Activated CD4-positive, alpha-beta T cell treated with anti-CD3 and anti-CD28 coated beads, Interleukin-2, amount 10 ng/mL, durations not matched to agents 7 days and 5 days (primary cell): ENCODE measurements at places on chromosomes 7 and 10.

DNA sequence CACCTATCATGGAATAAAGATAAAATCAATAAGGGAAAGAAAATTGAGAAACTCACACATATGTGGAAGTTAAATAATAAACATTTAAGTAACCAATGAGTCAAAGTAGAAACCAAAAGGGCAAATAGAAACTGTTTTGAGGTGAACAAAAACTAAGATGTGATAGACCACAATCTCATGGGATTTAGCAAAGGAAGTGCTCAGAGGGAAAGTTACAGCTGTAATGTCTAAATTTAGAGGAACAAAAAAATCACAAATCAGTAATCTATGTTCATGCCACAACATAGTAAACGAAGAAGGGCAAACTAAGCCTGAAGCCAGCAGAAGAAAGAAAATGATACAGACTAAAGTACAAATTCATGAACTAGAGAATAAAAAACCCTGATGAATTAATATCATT lies 16.3 kb downstream of the CYP3A4 start:
- H3K36me3 ChIP-seq = no peaks in the 10 kb centered on the region
- H3K4me3 ChIP-seq = no peak overlapping the region
- peaks cover 25% of the 10 kb centered on the region for H3K27me3 ChIP-seq
- no peak overlapping the region for H3K27ac ChIP-seq
- no peak for DNase-seq

- no peaks in the 10 kb centered on the region for H3K27me3 ChIP-seq
- peaks cover 57% of the 10 kb centered on the region for H3K4me1 ChIP-seq
- no peak for DNase-seq
- peaks cover 2% of the 10 kb centered on the region for H3K36me3 ChIP-seq
- H3K4me3 ChIP-seq = no peak overlapping the region
Measured at GRCh38 chr10:71842856-71843686, 8.0 kb downstream of the PSAP start.

DNA sequence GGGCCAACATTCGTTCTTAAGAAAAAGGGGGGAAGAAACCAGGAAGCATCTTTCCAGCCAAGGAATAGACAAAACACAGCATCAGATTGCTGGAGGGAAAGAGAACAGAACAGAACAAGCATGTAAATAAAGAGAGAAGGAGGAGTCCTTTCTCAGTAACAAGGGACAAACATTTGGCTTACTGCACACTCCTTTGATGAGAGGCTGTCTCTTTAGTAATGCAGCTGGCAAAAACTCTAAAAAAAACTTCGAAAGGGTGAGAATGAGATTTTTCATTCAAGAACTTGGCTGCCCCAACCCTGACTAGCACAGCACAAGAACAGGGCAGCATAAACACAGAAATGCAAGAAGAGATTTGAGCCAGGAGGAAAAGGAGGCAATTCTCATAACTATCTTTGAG lies 38.9 kb upstream of the IL6 start:
- DNase-seq = no peak
- H3K27me3 ChIP-seq = peaks cover 53% of the 10 kb centered on the region
- no peak overlapping the region for H3K4me3 ChIP-seq
- no peak overlapping the region for H3K27ac ChIP-seq
- peaks cover 12% of the 10 kb centered on the region for H3K36me3 ChIP-seq

DNA sequence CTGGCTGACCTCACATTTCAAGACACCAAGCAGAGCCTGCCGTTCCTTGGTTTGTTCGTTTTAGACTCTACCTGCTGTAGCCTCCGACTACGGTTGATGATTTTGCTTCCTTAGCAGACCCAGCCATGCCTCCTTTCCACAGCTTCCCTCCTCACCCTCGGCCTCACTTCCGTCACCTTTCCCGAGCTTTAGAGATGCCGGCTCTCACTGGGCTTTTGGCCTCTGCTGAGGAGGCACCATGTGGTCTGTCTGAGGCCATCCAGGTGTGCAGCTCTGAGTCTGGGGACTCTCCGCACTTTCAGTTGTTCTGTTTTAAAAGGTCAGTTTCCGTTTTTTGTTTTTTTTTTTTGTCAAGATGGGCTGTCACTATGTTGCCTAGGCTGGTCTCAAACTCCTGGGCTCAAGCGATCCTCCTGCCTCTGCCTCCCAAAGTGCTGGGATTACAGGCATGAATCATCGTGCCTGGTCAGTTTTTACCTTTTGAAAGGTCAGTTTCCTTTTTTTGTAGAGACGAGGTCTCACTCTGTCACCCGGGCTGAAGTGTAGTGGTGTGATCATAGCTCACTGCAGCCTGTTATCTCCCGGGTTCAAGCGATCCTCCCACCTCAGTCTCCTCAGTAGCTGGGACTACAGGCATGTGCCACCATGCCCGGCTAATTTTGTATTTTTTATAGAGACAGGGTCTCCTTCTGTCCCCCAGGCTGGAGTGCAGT lies 11.7 kb downstream of the ORAI2 start:
- H3K4me1 ChIP-seq = peaks cover 8% of the 10 kb centered on the region
- no peak overlapping the region for H3K4me3 ChIP-seq
- DNase-seq = no peak
- H3K27me3 ChIP-seq = no peaks in the 10 kb centered on the region
- H3K27ac ChIP-seq = peak overlapping the region; percentile 69

GRCh38 chr10:119367841-119368549 lies 160.6 kb downstream of the GRK5 start:
- H3K4me3 ChIP-seq = no peak overlapping the region
- no peaks in the 10 kb centered on the region for H3K36me3 ChIP-seq
- H3K27me3 ChIP-seq = no peaks in the 10 kb centered on the region

GRCh38 chr7:43631559-43631958 lies 48.7 kb downstream of the STK17A start:
- H3K36me3 ChIP-seq = peaks cover 87% of the 10 kb centered on the region
- peak overlapping the region; percentile 79 for H3K27ac ChIP-seq
- no peak overlapping the region for H3K4me3 ChIP-seq
- no peak for DNase-seq
- peaks cover 84% of the 10 kb centered on the region for H3K4me1 ChIP-seq
- H3K27me3 ChIP-seq = no peaks in the 10 kb centered on the region

DNA sequence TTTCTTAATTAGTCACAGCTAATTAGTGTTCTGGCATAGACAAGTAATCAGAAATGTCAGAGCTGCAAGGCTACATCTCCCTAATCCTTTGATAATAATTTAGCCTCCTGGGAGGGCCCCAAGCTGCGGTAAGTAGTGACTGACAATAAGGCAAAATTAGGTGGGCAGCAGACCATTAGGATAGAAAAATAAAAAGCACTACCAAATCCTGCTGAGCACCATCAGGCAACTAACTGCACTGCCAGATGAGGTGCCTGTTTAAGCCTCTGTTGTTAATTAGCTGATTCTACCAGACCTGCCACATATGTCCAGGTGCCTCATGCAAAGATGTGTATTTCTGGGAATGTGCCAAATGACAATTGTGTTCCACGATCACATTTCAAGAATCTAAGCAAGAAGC lies 32.5 kb upstream of the FEZF1 start:
- no peaks in the 10 kb centered on the region for H3K4me1 ChIP-seq
- H3K27me3 ChIP-seq = no peaks in the 10 kb centered on the region
- DNase-seq = no peak
- H3K4me3 ChIP-seq = no peak overlapping the region
- H3K27ac ChIP-seq = no peak overlapping the region

DNA sequence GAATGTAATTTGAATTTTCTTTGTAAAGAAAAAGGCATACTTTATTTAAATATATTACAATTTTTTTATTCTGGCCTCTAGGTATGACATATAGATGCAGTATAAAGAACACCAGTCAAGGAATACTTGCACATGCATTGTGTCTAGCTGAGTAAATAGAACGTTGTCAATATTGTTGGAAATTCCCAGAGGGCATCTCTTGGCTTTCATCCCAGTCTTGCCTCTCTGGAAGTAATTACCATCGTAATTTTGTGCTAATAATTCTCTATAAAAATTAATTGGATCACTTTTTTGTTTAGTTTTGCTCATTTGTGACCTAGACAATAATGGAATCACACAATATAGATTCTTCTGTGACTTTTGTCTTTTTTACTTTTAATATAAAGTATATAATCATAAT lies 1052.3 kb upstream of the CELF2 start:
- no peak overlapping the region for H3K4me3 ChIP-seq
- no peaks in the 10 kb centered on the region for H3K4me1 ChIP-seq
- no peak overlapping the region for H3K27ac ChIP-seq
- no peaks in the 10 kb centered on the region for H3K27me3 ChIP-seq
- no peak for DNase-seq

- H3K27me3 ChIP-seq = peaks cover 30% of the 10 kb centered on the region
- no peaks in the 10 kb centered on the region for H3K36me3 ChIP-seq
- peak; percentile 42 for DNase-seq
- H3K4me1 ChIP-seq = peaks cover 11% of the 10 kb centered on the region
- no peak overlapping the region for H3K27ac ChIP-seq
Measured at GRCh38 chr7:70698219-70698832, 433.6 kb upstream of the GALNT17 start.

DNA sequence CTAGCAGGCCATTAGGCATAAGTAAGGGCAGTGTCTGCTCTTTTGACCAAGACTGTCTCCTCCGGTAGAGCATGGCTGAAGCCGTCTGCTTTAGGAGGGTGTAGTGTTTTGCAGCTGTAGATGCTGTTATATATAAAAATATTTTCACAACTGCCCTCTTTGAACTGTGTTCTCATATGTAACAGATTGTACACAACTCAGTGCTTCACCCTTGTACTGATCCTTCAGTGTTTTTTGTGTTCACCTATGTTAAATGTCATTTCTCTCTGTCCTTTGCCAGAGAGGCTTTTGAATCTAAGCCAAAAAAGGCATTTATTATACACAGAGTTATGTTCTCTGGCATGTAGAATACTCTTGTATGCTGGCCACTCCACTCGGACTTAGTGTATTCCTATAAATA lies 135.5 kb downstream of the BICC1 start:
- no peak for DNase-seq
- no peaks in the 10 kb centered on the region for H3K4me1 ChIP-seq
- H3K27ac ChIP-seq = no peak overlapping the region

DNA sequence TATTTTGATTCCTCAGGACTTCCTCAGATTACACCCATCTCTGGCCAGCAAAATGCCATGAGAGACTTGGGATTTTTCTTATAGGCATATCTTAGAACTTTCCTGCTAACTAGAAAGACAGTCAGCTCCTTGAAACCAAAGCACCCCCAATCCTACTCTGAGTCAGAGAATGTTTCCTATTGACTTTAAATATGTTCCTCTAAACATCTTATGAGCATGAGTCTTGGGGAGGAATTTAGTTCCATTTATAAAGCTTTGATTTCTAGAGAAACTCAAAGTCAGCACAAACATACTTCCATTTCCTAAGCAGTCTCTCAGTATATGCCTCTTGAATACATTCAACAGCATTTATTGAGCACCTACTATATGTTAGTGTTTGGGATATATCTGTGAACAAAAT lies 128.5 kb downstream of the INHBA start:
- no peak overlapping the region for H3K27ac ChIP-seq
- no peak overlapping the region for H3K4me3 ChIP-seq
- H3K27me3 ChIP-seq = no peaks in the 10 kb centered on the region
- DNase-seq = no peak
- no peaks in the 10 kb centered on the region for H3K4me1 ChIP-seq

DNA sequence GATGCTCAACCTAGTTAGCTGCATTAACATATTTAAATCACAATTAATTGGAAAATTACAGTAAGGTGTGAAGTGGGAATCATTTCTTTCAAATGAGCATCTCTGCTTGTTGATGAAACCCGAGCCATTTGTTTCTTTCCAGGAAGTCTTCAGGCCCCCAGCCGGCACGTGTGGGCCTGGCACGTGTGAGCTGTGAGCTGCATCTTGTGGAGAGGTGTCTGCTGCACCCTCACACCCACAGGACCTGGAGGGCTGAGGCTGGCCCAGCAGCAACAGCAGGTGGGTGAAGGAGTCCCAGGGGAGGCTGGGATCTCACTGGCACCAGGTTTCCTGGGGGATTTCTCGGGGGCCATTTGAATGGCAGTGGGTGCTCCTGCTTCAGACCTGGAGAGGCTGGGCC lies 372.5 kb upstream of the MKI67 start:
- no peak overlapping the region for H3K4me3 ChIP-seq
- no peaks in the 10 kb centered on the region for H3K27me3 ChIP-seq
- H3K36me3 ChIP-seq = no peaks in the 10 kb centered on the region
- no peaks in the 10 kb centered on the region for H3K4me1 ChIP-seq

DNA sequence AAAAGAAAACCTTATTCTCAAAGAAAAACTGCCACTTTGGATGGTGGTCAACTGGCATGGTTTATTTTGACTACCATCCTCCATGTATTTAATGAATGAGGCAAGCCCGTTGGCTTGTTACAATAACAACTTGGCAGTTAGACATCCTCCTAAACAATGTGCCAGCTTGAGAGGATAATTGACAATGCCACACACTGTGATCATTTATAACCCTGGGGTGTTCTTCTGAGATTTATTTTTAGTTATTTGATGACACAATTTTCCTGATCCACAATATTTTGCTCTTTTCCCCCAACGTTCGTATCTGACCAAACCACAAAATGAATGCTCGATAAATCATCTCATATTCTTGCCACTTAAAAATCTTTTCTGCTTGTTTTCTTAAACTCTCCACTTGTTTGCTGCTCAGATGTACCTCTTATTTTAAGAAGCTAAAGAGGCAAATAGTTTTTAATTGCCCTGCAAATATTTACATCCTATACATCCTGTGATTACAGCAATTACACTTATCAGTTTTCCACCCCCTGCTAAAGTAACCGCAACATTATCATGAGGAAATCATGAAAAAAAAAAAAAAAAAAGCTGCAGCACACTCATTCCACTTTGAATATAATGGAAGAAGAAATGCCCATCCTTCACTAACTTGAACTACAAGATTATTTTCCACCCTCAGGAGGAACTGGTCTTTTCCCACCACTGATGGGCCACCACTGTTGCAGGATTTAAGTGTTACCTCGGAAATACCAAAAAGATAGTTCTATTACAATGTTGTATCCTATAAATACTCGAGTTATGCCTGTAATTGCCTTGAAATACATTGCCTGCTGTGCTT lies 119.9 kb downstream of the MBL2 start:
- DNase-seq = no peak
- no peak overlapping the region for H3K27ac ChIP-seq
- no peaks in the 10 kb centered on the region for H3K36me3 ChIP-seq
- H3K4me1 ChIP-seq = no peaks in the 10 kb centered on the region
- no peaks in the 10 kb centered on the region for H3K27me3 ChIP-seq

DNA sequence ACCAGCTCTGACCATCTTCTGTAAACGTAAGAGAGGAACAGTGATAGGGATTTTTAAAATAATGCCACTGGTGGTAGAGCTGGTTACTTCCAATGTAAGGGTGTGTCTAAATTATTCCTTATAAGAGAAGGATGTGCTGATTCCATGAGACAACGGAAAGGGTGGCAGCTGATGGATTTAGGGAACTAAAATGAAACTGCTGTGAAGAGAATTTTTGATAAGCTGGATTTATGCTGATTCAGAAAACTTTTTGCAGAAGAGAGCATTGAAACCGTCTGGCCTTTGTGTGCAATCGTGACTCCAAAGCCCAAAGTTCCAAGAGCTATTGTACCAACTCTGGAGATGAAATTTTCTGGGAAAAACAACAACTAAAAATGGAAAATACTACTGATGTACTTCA lies 301.0 kb downstream of the PRPF18 start:
- H3K4me1 ChIP-seq = peaks cover 9% of the 10 kb centered on the region
- DNase-seq = no peak
- H3K36me3 ChIP-seq = no peaks in the 10 kb centered on the region
- peaks cover 49% of the 10 kb centered on the region for H3K27me3 ChIP-seq
- no peak overlapping the region for H3K4me3 ChIP-seq
- H3K27ac ChIP-seq = no peak overlapping the region
